ENCODE measurements at places on chromosomes 7 and 10.

GRCh38 chr10:107341281-107341680 is 176.8 kb upstream of the SORCS1 start:
- DNase-seq = no peak

- no peak for DNase-seq
These were observed 512 bp downstream of the FAM24B start for GRCh38 chr10:122878799-122879338.

DNA sequence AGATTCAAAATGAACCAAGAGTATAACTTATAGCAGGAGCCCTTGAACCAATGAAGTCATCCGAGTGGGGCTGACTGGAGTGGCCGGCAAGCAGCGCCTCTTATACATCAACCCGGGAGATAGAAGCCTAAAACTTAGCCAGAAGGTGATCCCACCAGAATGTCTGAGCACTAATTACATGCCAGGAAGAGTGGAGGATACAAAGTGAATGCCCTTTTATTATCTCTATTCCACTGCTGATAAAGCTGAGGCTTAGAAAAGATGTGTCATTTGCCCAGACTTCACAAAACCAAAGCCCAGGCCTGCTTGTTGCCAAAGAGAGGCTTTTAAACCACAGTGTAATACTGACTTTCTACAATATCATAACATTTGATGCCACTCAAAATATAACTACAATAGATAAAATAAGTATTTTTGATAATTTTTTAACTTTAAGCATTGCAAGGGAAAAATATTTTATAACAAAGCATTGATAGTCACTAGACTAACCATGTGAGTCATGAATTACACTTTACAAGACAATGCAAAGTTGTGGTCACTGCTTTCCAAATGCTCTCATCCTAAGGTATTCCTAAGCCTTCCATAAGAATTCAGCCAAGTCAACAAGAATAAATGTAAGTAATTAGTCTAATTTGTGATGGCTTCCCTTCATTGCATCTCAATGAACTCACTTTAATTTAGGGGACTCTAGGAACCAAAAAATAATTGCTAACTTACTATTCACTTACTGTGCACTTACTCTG is 58.6 kb upstream of the ARID5B start:
- no peak for DNase-seq

GRCh38 chr7:46209611-46210388 is 288.7 kb upstream of the IGFBP3 start:
- DNase-seq = no peak

DNA sequence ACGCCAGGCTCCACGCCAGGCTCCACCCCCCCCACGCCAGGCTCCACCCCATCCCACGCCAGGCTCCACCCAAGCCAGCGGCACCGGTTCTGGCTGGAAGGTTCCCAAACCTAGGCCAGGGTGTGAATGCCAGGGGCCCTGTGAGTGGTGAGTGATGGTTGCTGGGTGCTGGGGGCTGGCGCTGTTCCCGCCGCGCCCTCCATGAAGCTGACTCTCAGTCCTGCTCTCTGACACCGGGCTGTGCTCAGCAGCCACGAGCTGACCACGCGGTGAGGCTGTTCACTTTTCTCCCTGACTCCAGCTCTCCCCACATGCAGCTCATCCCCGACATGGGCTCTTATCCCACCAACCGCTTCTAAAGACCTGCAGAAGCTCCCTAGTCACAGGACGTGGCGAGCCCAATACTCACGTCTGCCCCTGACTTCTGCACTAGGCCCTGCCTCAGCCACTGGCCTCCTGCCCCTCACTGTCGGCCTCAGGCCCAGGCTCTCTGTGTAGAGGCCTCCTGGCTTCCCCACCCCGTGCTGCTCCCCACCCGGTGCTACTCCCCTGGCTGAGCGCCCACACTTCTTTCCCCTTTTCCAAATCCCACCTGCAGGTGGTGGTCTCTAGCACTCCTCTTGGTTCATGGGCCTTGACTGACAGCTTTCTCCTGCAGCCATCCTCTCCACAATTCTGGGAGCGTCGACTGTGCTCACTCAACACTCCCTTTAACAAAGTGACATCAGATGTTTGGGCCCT is 603.0 kb downstream of the PTPRN2 start:
- DNase-seq = no peak

DNA sequence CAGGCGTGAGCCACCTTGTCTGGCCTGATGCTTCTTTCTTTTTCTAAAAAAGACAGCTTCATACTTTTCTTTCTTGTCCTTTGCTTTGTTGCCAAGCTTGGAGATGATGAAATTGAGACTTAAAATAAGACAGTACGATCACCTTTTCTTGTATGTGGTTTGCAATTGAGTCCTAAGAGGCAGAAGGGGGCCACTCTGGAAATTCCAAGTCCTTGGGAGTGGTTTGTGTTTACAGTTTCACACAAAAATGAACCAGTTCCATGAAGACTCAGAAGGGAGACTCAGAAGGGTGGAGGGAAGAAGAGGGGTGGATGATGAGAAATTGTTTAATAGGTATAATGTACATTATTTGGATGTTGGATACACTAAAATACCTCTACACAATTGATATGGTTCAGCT is 70.7 kb upstream of the TNS3 start:
- no peak for DNase-seq

- no peak for DNase-seq
These were observed 29.5 kb upstream of the HYCC1 start for GRCh38 chr7:23043441-23043840.

DNA sequence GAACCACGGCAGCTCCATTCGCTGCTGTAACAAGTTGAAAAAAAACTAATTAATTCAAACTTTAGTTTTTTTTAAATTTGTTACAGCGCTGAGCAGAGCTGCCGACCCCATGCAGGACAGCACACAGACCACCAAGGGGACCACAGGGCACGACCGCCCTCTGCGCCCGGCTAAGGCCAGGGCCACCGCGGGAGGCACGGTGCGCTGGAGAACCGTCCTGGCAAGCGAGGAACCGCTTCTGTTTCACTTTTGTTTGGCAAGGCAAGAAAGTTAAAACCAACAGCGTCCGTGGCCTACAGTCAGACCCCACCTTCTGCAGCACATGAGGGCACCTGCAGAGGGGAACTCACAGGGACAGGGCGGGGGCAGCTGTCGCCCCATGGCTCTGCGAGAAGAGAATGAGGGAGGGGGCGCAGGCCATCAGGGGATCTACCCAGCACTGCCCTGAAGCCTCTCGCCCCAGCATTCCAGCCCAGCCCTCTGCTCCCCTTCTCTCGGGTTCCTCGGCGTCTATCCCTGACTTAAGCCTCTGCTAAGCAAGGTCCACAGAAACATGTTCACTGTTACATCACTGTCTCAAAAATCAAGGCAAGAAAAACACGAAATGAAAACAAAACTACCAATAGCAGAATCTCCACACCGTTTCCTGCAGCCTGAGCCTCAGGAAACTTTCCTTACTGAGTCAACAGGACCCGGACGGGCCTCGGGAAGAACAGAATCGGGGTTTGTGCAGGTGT is 204.4 kb downstream of the DIP2C start:
- DNase-seq = no peak

- no peak for DNase-seq
These were observed 183.7 kb upstream of the CELF2 start for GRCh38 chr10:10833955-10834354.

DNA sequence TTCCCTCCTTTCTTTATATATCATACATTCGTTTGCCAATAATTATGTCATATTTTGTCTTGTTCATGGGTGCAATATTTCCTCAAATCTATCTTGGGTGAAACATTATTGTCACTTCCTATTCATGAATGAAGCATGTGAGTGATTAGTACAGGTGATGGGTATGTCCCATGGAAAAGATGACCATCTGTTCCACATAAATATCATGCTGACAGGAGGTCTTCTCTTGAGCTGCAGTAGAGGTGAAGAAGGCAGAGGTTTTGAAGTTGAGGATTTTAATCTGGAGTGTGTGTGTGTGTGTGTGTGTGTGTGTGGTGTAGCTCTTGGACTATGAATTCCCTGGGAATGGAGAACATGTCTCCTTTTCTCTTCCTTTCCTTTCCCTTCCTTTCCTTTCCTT is 350.5 kb upstream of the CHRM2 start:
- DNase-seq = no peak

DNA sequence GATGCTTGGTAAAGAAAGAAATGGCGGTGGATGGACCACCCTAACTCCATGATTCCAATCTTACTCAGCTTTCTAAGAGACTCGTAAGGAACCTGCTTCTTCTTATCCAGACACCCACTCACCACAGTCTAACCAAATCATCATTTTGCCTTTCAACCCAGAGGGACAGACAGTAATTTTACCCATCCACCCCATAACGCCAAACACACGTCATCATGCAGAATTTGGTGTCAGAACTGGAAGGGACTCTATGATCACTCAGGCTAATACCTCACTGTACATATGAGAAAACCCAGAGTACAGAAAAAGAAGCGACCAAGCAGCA is 388 bp downstream of the ECD start:
- no peak for DNase-seq

DNA sequence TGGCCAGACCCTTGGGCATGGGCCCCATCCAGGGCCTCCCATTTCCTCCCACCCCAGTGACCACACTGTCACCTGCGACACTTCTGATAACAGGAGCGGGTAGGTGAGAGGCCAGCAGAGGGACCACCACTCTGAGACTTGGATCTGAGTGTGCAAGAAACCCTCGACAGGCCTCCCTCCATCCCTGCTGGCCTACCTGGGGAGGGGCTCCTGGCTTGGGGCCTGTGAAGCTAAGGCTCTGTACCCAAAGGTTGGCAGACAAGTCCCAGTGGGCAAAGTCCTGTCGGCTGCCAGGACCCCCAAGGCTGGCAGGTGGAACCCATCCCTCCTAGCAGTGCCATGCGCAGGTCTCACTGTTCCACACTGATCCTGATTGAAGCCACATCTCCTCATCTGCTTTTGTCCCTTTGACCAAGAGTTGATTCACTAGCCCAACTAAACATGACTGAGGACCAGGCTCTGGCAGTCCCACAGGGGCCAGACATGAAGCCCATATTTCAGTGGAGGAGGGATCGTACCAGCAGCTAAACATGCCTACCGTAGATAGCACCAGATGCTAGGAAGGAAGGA is 1.2 kb upstream of the PGAM2 start:
- DNase-seq = no peak

DNA sequence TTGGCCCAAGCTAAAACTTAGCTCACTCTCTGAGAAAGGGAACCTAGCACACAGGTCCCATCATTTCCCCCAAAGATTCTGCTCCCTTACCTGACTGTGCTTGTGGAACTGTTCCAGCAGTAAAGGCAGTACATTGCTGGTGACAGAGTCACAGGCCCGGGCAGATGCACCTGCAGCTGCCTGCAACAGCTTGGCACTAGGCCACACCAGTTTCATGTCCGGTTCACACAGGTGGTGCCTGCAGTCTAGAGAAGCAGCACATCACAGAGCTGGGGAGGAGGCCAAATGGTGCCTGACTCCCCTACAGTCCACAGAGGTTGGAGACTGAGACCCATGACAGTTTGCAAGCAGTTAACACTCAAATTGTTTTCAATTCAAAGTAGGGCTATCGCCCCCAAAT is 22.2 kb downstream of the ZDHHC16 start:
- DNase-seq = no peak

DNA sequence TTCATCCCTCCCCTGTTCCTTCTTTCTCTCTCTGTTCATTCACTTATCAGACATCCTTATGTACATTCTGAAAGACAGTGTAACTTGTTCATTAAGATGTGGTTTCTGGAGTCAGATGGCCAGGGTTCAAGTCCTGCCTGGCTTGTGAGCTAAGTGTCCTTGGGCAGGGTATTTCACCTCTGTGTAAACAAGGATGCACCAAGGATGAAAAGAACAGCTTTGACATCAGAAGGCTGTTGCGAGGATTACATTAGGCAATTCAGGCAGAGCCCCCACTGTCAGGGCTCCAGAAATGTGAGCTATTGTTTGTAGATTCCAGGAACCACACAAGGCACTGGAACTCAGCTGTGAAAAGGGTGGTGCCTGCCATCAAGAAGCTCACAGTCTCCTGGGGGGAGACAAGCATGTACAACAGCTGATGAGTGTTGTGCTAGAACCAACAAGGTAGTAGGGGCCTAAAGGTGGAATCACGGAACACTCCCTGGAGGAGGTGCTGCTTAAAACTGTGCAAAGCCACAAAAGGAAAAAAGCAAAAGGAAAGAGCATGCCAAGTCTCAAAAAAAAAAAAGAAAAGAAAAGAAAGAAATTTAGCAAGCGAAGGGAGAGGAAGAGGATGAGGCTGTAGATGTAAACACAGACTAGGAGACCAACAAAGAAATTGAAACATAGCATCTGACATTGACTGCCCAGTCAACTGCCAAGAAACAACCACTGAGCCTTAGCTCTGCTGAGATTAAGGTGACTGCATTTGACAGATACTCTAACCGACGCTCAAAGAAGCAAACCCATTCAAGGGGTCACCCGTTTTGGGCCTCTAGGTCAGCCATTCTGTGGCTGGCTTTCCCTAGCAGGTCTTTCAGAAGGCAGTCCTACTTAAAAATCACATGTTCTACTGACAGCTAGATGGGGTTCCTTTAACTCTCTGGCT is 12.5 kb downstream of the PDLIM1 start:
- DNase-seq = no peak
